ENCODE measurements at places on chromosomes 13 and 19.

- DNase-seq: no peak
These were observed 1.2 kb downstream of the ZSWIM4 start for GRCh38 chr19:13796301-13797057.

GRCh38 chr19:29247471-29247870 lies 34.5 kb upstream of the UQCRFS1 start:
- no peak for DNase-seq

- DNase-seq: no peak
These were observed 62.7 kb upstream of the CSNK1A1L start for GRCh38 chr13:37168151-37168550.

DNA sequence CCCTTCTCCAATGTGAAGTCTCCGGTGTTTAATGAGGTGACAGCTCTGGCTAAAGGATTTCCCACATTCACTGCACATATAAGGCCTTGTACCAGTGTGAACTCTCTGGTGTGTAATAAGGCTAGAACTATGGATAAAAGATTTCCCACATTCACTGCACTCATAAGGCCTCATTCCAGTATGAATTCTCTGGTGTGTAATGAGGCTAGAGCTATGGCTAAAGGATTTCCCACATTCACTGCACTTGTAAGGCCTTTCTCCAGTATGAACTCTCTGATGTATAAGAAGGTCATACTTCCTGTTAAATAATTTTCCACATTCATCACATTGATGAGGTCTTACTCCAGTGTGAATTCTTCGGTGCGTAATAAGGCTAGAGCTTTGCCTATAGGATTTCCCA lies 5.9 kb downstream of the ZNF256 start:
- no peak for DNase-seq

GRCh38 chr19:2359992-2360685 lies at the start of gene TMPRSS9:
TMPRSS9 (plus strand) TSS chr19:2360265; CDS start chr19:2389786, 29,521 bp downstream.
- no peak for DNase-seq

- no peak for DNase-seq
These were observed 345.3 kb downstream of the TEX29 start for GRCh38 chr13:111665691-111666095.

GRCh38 chr13:113989585-113990300 lies 15.9 kb upstream of the C13orf46 start:
- DNase-seq: no peak

GRCh38 chr19:19134687-19135158 lies 3.6 kb downstream of the TMEM161A start:
- DNase-seq: no peak

DNA sequence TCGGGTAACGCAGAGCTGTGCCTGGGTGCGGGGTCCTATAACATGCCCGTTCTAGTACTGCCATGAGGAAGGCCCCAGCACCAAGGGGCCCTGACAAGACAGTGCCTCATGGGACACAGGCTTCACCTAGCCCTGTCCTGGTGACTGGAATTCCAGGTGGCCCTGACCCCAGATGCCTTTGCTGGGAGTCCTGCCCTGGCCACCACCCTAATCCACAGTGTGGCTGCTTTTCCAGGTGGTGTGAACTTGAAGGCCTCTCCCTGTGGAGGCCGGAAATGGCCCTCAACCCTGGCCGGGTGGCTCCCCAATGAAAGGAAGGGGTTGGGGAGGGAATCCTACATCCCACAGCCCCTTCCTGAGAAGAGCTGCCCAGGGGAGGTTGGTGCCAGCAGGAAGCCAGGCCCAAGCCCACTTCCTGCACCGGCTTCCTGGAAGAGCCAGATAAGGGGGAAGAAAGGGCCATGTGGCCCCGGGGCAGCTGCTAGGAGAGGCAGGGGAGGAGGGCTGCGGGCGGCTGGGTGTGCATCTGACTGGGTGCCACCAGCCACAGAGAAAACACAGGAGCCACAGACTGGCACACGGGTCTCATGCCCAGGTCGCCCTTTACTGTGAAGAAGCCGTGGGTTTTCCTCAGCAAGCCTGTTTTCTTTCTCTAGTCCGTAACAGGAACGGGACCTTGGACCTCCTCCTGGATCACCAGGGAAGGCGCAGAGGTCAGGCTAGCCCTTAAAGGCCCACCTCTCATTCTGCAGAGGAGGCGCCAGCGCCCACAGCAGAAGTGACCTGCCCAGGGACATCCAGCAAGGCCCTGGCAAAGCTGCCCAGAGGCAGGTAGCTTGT lies 4.7 kb downstream of the LSM4 start:
- no peak for DNase-seq

- no peak for DNase-seq
These were observed 5.1 kb upstream of the WBP4 start for GRCh38 chr13:41056194-41056593.

- no peak for DNase-seq
These were observed 127.9 kb downstream of the SLITRK6 start for GRCh38 chr13:85671336-85671735.

DNA sequence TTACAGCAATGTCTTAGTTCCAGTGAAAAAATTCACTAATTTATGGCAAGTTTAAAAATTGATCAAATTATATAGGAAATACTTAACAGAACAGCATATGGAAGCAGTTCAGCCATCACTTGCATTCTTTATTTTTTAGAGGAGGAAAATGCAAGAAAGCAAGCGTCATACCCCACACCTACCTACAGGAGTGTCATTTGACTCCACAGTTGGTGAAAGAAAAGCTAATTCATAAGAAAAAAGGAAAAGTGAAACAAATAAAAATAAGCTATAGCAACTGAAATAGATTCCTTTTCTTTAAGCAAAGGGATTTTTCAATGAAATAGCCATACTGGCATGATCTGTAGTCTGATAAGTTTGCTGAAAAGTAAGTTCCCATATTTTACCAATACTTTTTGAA lies 111.0 kb downstream of the DOCK9 start:
- DNase-seq: no peak

DNA sequence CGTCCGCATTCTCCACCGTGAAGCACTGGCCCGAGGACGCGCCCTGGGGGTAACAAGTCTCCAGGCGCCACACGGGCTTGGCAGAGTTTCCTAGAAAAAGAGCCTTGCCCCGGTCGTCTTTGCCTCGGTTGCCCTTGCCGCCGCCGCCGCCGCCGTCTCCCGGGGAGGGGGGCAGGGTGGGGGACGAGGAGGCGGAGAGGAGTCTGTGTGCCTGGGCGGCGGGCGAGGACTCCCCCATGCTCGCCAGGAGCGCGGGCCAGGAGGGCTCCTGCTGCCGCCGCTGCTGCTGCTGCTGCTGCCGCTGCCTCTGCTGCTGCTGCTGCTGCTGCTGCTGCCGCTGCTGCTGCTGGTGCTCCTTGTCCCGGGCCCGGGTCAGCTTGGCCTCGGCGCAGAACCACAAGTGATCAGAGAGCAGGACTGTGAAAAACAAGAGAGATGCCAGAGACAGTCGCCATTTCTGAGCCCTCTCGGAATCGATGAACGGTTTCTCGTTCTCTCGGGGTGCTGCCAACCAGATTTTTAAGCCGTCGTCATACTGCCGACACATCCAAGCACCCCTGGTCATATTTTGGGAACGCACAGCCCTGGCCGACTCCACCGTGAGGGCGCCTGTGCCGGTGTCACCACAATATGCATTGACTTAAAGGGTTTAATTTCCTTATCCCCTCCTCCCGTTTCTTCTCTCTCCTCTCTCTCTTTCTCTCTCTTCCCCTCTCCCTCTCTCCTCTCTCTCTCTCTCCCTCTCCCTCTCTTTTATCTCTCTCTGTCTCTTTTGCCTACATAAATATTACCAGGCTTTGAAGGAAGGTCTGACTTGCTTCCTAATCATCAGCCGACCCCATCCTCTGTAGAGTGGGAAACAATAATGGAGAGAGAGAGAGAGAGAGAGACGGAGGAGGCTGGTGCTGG lies 349.1 kb downstream of the LIG4 start:
- DNase-seq: no peak

GRCh38 chr19:58395220-58395978 lies at the start of gene RNF225:
RNF225 (plus strand) TSS chr19:58395656; CDS start chr19:58396090, 434 bp downstream.
- DNase-seq: no peak

GRCh38 chr13:114017966-114018365 lies 44.1 kb upstream of the C13orf46 start:
- no peak for DNase-seq

GRCh38 chr19:3302755-3303154 lies 63.6 kb upstream of the NFIC start:
- DNase-seq: no peak

DNA sequence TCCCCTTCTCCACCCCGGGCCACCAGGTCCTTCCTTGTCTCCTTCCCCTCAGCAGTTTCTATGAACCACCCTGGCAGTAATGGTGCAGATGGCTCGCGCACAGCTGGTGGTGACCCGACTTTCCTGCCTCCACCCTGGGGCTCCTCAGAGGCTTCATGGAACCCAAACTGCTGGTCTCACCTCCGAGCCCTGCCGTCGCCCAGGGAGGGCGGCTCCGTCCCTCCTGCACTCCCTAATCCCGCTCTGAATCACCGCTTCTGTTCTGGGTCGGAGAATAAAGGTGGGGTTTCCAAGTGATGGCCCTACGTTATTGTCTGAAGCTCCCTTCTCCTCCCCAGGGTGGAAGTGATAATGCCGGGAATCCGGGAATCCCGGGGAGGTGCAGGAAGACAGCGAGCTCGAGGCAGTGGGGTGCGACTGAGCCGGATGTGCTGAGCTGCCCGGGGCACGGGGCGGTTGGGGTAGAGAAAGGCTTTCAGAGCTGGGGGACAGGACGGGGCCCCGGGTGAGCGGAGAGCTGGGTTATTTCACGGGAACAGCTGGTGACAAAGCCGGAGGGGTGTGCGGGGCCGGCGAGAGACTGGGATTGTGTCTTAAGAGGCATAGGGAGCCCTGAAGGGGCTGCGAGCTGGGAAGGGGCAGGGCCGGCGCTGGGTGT lies 711 bp downstream of the FUT2 start:
- DNase-seq: no peak

DNA sequence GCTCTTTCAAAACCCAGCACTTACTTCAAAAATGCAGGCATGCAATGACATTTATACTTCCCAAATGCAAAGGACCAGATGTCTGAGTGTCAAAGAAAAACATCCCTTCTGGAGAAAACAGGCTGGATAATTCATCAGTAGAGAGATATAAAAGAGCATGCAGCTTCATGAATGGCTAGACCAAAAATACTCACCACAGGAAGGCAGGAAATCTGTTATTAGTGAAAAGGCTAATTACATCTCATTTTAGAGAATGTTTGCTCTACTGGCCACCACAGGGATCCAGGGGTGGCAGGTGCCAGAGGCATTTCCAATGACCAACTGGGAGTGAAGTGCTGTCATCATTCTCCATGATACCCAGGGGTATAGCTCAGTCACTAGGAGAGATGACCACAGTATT lies 106.5 kb downstream of the LHFPL6 start:
- no peak for DNase-seq
